NCI-H2107 (cell line): ENCODE measurements at places on chromosomes 7 and 10.

DNA sequence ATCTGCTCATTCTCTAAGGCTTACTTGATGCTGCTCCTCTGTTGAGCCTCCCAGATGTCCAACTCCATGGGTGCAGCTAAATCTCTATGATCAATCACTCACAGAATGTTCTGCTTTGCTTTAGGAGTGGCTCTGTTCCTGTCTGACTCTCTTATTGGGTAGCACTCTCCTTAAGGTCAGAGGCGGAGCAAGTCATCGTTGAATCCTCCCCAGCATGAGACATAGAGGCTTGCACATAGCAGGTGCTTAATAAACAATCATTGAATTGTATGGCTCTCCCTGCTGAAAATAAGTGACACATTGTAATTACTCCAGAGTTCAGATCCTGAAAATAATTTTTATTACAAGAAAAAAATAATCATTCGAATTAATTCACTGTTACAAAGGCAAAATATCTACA, 69.7 kb downstream of the NPS start:
- DNase-seq, result no peak

- DNase-seq, result no peak
Measured at GRCh38 chr10:62467527-62467926, 93.4 kb downstream of the ZNF365 start.

DNA sequence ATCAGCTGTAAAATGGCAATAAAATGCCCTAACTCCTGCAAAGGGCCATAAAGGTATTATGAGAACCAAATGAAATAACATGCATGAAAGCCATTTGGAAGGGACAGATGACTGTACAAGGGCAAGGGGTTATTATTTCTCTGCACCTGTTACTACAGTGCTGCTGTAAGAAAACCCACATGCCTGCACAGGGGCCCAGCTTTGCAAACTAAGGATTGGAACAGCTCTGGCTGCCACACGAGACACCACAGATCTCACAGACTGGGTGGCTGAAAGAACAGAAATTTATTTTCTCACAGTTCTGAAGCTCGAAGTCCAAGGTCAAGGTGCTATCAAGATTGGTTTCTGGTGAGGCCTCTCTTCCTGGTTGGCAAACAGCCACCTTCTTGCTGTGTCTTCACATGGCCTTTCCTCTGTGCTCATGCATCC, 409.0 kb upstream of the NRP1 start:
- no peak for DNase-seq

GRCh38 chr7:34401776-34402175, 256.2 kb upstream of the NPSR1 start:
- no peak for DNase-seq
